Erythroblast (primary cell): ENCODE measurements at places on chromosomes 4 and X.

GRCh38 chr4:7937006-7937405 lies 2.7 kb downstream of the AFAP1 start:
- no peak for DNase-seq

DNA sequence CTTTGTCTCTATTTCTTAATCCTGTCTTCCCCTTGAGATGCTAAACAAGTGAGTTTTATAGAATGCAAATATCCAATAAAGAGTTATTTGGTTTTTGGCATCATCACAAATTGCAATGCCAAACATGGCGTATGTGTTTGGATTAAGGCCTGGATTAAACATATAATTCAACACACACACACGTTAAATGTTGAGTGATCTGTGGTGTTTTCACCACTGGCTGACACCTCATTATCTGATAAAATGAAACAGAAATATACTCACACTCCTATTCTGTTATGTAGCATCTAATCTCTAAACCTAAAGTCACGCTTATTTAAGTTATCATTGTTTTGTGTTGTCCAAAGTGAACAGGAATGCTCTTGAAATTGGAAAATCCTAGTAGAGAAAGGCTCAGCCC lies 506.2 kb downstream of the FSTL5 start:
- no peak for DNase-seq

- no peak for DNase-seq
These were observed 34.1 kb downstream of the PRKG2 start for GRCh38 chr4:81180916-81181315.

DNA sequence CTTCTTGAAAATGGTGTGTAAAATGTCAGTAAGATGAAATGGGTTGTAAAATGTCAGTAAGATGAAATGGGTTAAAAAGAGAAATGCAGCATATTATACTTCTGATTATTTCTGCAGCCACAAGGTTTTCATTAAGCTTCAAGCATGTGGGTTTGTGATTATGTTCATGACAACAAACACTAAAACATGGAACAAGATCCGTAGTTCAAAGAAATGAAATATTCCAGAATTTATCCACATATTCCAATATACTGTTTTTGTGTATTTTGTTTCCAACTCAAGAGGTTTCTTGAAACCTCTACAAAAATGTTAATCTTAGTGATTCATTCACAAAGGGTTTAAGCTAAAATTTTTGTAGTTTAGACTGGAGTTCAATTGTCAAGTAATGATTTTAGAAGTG lies 84.0 kb downstream of the ADAMTS3 start:
- DNase-seq: no peak

GRCh38 chrX:56228914-56229313 lies 3.2 kb upstream of the KLF8 start:
- no peak for DNase-seq

DNA sequence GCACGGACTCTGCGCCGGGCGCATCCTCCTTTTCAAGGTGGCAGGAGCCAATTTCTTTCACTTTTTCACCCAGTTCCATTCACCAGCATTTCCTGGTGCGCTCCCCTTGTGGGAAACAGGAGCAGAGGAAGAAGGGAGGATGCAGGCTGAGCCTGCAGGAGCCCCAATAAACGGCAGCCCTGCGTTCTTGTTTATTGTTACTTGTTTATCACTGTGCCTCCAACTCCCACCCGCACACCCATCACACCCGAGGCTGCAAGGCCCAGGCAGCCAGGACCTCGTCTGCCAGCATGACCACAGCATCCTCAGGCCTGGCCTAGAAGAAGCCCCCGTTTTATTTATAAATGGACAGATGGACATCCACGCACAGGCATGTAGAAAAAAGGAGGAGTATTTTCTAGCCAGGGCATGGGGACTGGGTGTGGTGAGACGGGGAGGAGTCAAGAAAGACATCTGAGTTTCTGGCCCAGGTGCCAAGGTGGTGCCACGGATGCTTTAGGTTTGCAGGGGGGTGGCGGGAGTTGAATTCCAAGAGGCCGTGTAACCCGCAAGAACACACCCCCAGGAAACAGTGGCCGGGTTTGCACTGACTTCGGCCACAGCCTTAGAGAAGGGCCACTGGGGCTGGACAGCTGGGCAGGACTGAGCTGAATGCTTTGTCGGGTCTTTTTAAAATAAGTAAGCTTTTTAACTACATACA lies 51.7 kb downstream of the JAKMIP1 start:
- DNase-seq: no peak

- no peak for DNase-seq
These were observed 110.7 kb downstream of the ARAP2 start for GRCh38 chr4:36133658-36134057.

- peak; percentile 66 for DNase-seq
These were observed 9.5 kb downstream of the EPGN start for GRCh38 chr4:74317616-74318246.

- no peak for DNase-seq
These were observed 206.0 kb downstream of the BCOR start for GRCh38 chrX:39891781-39892180.

- DNase-seq: no peak
These were observed 981.3 kb downstream of the C4orf33 start for GRCh38 chr4:130077275-130077674.

- no peak for DNase-seq
These were observed 10.2 kb upstream of the GRPEL1 start for GRCh38 chr4:7078025-7078424.

- DNase-seq: no peak
These were observed 1.2 kb downstream of the ATP11C start for GRCh38 chrX:139931646-139932072.

GRCh38 chrX:111167334-111167733 lies 71.3 kb downstream of the PAK3 start:
- DNase-seq: no peak

DNA sequence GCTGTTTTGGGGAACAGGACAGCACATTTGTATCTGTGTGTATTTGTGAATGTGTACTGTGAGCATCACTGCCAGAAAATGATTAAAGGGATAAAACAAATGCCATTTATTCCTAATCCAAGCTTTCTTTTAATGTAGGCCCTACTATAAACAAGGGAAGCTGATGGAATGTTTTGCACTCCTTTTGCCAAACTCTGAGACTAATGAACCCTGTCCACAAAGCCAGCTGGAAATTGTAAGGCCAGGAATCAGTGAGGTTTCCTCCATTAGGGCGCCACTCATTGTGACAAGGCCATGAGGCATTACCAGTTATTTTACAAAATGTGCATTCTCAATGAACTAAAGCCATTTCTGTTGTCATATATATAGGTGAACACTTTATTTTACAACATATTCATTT lies 163.0 kb upstream of the NAP1L5 start:
- no peak for DNase-seq

DNA sequence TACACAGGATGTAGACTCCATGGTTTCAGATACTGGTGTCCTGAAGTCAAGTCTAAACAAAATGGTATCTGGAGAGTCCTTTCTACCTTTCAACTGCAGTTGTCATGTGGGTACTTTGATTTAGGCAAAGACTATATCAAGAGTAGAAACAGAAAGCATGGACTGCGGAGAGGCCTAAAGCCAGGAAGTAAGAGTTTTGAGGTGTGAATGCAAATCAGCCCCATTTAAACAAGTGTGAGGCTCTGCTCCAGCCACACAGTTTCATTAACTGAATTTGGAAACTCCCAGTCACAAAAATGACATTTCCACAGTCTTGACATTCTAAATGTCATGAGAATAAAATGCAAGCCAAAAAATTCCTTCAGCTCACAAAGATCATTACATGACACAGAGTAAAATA lies 87.2 kb upstream of the MCF2 start:
- DNase-seq: no peak

DNA sequence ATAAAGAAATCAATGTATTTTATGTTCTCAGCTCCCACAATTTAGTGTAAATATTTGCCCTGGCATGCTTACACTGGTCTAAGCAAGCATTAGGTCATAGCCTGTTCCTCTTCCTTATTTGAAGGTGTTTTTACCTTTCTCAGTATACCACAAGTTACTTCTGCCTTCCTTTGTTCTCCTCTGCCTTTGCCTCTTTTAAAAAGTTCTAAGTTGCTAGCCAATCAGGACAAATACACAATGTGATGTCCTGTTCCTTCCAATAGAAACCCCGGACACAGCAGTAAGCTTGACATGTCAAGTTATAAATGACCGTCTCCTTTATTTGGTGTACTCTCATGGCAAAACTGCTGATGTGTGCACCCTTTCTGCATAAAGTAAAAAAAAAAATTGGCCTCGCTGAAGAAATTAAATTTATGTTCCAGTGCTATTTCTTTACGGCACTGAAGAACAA lies 49.4 kb downstream of the UGT2B10 start:
- no peak for DNase-seq

GRCh38 chrX:37817579-37817978 lies 29.8 kb downstream of the DYNLT3 start:
- no peak for DNase-seq

DNA sequence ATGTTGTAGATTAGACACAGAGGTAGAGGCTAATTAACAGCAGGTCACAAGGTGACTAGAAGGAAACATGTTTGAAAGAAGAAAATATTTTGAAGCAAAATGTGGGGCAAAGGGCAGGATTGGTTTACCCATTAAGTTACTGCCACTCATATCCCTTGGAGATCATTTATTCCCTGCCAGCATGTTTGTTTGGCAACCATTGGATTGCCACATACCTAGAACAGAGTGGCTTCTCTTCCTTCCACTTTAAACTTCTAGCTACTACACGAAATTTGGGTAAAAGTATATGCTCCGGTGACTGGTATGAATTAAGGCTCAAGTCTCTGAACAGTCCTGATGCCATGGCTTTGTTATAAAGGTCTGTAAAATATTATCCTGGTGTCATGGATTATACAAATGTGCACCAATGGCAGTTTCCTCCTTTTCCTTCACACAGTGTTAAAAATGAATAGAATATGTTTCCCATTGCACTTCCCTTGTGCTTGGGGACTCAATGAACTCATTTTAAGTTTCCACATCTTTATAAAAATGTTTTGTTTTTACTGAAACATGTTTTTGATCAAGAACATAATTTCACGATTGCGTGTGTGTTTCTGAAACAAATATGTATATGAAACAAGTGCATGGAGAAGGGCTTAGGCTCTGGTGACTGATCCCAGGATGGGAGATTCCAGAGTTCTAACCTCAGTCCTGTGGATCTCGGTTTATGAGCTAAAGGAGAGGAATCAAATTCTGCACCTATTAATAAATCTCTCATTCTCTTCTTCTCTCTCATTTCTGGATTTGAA lies 12.3 kb downstream of the BMP3 start:
- DNase-seq: no peak

GRCh38 chr4:8504279-8505007 lies 63.9 kb downstream of the TRMT44 start:
- DNase-seq: no peak

DNA sequence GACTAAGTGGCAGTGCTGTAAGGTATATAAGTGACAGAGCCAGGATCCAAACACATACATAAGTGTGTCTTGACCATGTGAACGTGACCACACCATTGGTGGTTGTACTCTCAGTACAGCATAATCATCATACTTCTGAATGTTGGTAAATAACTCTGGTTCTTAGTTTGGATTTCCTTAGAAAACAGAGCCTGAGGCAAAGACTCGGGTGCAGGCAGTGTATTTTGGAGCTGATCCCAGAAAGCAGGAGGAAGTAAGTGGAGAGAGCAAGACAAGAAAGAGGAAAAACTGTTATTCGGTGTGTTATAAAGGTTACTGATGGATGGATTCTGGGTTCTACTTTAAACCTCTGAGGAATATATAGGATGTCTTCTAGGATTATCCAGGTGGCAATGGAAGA lies 127.9 kb downstream of the SLC39A8 start:
- no peak for DNase-seq
